Natural killer cell treated with Interleukin-12 subunit alpha and Interleukin-12 subunit beta and Interleukin-15 and Interleukin-18, amount 100 ng/mL, for 72 hours (primary cell): ENCODE measurements at places on chromosomes 4 and X. TPM values are rescaled to one million over a fixed set of nuclear protein-coding genes. Genes with fewer than 3 reads are reported as not detected.

The NEUROG2 gene
- not detected for total RNA-seq

The SYNPO2 gene
- 0.17 TPM for total RNA-seq

The TMEM187 gene
- 6.9 TPM for total RNA-seq

The SYTL4 gene
- 0.14 TPM for total RNA-seq

The COL4A5 gene
- not detected for total RNA-seq

The IL13RA1 gene
- total RNA-seq, result 0.19 TPM

The CFI gene
- not detected for total RNA-seq

The SRPK3 gene
- not detected for total RNA-seq

DNA sequence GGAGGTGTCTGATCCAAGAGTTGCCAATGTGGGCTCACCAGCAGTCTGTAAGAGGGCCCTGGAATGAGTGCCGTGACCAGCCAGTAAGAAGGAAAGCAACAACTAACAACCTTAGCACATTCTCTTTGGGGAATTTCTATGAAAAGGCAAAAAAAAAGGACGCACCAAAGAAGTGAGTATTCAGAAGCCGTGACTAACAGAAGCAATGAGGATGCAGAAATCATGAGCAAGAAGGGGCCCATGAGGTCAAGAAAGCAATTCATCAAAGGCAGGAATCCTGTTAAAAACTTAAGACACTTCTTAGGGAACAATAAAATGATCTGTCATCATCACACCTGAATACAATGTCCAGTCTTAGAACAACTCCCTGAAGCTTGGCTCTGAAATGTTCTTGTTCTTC, 260.5 kb downstream of the RAPGEF2 start:
- no peak for DNase-seq

DNA sequence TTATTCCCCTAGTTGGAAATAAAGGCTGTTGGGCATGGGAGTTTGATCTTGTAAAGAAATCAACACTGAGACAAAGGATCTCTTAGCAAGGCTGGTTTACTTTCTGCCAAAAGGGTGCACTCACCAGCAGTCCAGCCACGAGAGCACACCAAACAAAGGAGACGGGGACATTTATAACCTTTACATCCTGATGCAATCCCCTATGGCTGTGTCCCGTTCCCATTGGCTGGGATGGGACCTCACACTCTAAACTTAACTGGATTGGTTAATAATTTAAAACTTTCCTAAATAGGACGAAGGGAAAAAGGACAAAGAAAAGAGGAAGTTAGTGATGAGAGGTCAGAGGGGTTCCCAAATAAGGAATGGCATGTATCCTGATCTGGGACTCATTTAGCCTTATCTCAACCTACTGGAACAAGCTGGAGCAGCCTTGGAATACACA, 17.9 kb downstream of the METAP1 start:
- DNase-seq, result no peak

DNA sequence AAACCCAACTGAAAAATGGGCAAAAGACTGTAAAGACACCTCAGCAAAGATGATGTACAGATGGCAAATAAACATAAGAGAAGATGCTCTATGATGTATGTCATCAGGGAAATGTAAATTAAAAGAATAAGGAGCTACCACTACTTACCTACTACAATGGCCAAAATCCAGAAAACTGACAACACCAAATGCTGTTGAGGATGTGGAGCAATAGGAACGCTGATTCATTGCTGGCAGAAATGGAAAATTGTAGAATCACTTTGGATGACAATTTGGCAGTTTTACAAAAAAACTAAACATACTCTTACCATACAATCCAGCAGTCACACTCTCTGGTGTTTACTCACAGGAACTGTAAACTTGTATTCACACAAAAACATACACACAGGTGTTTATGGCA, 222.3 kb upstream of the LDB2 start:
- DNase-seq, result no peak

- DNase-seq, result no peak
Measured at GRCh38 chr4:1711571-1712215, 426 bp downstream of the SLBP start.

- no peak for DNase-seq
Measured at GRCh38 chr4:183449193-183449882, 4.9 kb downstream of the CDKN2AIP start.

DNA sequence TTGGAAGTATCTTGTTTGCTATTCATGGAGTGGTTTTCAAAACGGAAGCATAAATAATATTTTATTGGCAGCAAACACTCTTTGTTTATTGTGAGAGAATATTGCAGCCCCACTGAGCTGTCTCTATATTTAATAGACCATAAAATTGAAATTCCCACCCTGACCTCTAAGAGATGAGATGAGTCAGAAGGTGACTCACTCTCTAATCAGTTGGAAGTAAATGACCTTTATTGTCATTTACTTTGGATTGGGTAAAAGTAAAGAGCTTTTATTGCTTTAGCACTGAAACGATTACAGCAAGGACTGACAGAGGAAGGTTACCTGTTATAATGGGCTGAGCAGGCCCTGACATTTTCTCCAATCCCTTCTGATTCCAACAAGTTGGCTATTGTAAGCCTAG, 55.0 kb downstream of the SYTL5 start:
- no peak for DNase-seq

GRCh38 chr4:39614487-39615162, 24.0 kb downstream of the SMIM14 start:
- DNase-seq, result no peak

- no peak for DNase-seq
Measured at GRCh38 chr4:15239866-15240265, 188.0 kb upstream of the C1QTNF7 start.

DNA sequence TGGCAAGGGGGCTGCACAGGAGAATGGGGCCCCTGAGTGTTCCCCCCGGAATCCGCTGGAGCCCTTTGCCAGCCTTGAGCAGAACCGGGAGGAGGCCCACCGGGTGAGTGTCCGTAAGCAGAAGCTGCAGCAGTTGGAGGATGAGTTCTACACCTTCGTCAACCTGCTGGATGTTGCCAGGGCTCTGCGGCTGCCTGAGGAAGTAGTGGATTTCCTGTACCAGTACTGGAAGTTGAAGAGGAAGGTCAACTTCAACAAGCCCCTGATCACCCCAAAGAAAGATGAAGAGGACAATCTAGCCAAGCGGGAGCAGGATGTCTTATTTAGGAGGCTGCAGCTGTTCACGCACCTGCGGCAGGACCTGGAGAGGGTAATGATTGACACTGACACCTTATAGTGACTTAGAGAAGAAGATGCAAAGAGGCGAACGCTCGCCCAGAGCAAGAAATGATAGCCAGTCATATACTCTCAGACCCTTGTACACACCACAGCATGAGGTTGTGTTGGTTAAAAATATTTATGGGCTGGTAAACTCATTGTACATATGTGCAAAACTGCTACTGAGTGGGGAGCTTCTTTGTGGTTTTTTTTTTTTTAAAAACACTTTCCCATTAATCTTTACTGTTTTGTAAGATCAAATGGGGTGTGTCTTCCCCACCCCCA, 52.5 kb downstream of the JADE1 start:
- DNase-seq, result no peak

- no peak for DNase-seq
Measured at GRCh38 chr4:93466446-93466845, 362.1 kb upstream of the ATOH1 start.

- no peak for DNase-seq
Measured at GRCh38 chr4:52633846-52634245, 25.3 kb downstream of the USP46 start.

DNA sequence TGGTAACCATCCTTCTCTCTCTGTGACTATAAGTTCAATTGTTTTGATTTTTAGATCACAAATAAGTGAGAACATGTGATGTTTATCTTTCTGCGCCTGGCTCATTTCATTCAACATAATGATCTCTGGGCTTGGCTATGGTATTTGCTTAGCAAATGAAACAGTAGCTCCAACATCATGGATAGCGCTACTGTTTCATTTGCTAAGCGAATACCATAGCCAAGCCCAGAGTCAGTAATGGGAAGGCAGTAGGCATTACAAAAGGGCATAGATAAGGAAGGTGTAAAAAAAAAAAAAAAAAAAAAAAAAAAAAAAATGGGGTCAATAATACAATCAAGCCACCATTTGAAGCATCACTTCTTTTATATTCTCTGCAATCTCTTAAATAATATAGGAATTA, 469.0 kb upstream of the ATOH1 start:
- no peak for DNase-seq

DNA sequence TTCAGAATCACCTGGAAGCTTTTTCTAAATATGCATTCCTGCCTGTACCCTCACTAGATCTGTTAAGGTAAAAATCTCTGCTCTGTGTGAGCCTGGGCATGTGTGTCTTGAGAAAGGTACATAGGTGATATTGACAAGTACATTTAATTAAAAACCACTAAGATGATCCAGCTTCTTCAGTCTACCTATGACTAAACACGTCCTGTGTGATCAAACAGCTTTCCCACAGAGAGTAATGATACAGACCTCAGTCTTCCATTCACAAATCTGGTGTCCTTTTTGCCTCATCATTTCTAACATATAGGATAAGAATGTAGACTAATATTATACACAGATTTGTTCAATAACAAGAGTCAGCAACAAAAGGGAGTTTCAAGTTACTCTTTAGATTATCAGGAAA, 42.6 kb downstream of the GALNT7 start:
- DNase-seq, result no peak

- DNase-seq, result peak; percentile 80
Measured at GRCh38 chr4:6873792-6874461, 35.7 kb upstream of the TBC1D14 start.

GRCh38 chr4:157314906-157315305, 94.4 kb downstream of the GRIA2 start:
- no peak for DNase-seq
